Activated CD8-positive, alpha-beta T cell treated with anti-CD3 and anti-CD28 coated beads, Interleukin-2, amount 10 ng/mL, durations not matched to agents 7 days and 5 days (primary cell): ENCODE measurements at places on chromosomes 5 and 9.

GRCh38 chr5:851076-851475, 290 bp upstream of the ZDHHC11 start:
- DNase-seq = no peak

DNA sequence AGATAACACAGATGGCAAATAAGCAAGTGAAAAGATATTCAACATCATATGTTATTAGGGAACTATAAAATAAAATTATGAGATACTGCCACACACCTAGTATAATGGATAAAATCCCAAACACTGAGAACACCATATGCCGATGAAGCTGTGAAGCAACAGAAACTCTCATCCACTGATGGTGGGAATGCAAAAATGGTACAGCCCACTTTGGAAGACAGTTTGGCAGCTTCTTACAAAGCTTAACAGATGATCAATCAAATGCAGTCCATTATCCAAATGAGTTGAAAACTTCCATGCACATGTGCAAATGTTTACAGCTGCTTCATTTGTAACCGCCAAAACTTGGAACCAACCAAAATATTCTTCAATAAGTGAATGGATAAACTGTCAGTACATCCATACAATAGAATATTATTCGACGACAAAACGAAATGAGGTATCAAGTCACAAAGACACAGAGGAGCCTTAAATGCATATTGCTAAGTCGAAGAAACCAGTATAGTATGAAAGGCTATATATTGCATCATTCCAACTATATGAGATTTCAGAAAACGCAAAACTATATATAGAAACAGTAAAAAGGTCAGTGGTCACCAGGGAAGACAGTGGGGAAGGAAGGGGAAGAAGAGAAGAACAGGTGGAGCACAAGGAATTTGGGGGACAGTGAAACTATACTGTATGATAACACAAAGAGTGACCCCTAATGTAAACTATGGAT, 14.9 kb downstream of the PFDN1 start:
- no peak for DNase-seq

GRCh38 chr9:134286471-134287245, 39.6 kb upstream of the RXRA start:
- no peak for DNase-seq

DNA sequence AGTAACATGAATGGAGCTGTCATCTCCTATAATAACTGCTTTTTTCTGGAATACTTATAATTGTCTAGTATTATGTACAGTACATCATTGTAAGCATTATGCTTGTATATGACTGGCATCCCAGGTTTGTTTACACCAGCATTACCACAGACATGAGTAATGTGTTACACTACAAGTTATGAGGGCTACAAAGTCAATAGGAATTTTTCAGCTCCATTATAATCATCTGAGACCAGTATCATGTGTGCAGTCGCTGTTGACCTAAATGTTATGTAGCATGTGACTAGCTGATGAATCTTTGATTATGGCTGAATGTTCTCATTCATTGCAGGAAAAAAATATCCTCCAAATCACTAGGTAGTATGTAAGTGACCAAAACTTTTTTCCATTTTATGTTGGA, 2.2 kb downstream of the ZCCHC9 start:
- no peak for DNase-seq

DNA sequence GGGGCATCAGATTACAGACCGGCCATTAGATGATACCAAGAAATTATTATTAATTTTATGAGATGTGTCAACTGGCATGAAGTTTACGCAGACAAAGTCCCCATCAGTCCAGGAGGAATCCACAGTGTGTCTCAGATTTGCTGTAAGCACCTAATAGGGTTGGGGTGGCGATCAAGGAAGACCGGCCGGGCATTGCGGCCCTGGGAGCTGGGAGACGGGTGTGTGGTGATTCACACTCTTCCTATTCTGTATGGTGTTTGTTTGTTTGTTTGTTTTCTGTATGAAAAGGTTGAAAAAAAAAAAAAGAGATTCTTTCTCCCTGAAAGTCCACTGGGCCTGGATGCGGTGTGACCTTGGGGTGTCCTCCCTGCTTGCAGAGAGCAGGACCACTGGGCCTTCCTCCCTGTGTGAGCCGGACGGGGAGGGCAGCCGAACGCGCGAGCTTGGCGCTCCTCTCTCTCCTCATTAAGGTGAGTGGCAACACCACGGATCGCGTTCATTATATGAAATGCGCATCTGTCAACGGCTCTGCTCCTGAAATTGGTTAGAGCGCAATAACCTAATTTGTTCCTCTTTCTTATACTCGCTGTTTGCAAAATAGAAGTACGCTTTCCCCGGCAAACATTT, 15.1 kb downstream of the RASGEF1C start:
- DNase-seq = no peak

- DNase-seq = no peak
Observed at GRCh38 chr9:37944266-37944650, 40.3 kb upstream of the SLC25A51 start.

- no peak for DNase-seq
Observed at GRCh38 chr5:95554331-95554646, 488 bp downstream of the SKIC3 start.
